Stimulated activated naive CD4-positive, alpha-beta T cell treated with Interleukin-2 at 50 U/mL for 16 hours (primary cell): ENCODE measurements at places on chromosomes 5 and 9.

DNA sequence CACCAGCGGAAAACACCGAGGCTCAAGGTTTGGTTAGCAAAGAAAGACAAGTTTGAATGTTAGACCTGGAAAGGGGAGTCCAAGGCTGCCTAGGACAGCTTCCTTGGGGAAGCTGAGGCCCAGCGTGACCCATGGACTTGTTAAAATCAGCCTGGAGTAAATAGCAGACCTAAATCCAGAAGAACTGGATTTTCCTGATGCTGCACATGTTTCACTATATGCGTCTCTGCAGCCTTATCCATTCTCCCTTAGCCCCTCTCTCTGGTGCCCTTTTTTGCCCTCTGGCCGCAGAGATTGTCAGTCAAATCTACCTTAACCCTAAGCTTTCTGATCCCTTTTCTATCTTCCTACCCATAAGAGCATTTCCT lies 119.9 kb downstream of the NTRK2 start:
- DNase-seq = no peak

- DNase-seq = peak; percentile 65
Measured at GRCh38 chr5:177113566-177114424, 19.8 kb upstream of the NSD1 start.

DNA sequence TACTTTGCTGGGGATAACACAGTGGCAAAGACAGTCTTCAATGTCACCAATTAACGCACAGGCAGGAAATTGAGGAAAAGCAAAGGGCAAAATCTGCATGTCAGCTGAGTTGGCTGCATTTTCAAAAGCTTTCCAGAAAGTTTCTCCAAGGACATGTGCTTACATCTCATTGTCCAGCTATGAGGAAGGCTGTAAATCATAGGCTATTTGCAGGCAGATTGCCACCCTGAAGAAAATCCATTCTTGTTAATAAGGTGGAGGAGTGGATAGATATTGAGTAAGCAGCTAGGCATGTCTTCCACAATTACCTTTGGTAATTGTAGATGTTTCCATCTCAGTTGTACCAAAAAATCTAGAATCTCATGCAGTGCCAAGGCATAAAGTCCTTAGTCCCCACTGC lies 278.0 kb upstream of the NUDT12 start:
- DNase-seq = no peak

DNA sequence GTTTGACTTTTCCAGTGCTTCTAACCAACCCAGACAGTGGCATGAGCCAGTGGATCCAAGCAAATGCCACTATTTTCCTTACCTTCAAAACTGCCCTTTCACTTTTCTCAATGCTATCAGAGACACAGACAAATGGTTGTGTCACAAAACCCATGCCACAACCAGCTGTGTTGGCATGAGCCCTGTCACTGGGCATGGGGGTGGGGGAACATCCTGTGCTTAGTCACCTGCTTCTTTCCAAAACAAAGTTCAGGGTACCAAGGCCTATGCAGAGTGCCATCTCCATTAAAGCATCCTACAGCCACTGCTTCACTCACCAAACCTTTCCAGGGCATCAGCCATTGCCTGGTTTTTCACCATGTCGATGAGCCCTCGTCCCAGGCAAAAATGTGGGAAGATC lies 30.1 kb downstream of the NIPSNAP3B start:
- no peak for DNase-seq

DNA sequence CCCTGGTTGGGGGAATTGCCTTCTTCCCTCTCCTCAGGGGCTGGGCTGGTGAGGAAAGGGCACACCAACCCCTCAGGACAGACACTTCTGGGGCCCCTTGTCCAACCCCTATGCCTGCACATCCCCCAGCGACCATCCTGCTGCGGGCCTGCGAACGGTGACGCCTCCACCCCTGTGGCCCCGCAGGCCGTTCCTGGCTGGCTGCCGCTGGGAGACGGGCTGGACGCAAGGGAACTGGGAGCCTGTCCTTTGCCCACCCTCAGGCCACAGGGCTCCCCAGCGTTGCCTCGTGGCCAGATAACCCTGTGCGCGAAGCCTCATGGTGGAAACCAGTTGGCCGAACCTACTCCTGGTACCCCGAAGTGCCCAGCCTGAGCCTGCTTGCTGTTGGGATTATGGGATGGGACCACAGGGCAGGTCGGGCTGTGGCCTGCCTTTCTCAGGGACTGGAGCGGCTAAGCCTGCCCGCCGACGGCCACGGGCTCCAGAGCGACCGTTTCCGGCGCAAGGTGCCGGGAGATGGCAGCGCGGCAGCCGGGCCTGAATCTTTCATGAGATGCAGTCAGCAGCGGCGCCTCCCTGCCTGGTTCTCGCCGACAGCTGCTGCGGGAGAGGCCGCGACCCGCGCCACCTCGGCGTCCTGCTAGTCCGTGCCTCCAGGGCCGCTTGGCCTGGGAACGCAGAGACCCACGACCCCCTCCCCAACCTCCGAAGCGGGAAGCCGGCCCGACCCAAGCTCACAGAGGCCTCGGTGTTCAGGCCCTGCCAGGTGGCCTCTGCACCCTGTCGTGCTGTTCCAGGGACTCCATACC lies 6.5 kb upstream of the PITX1 start:
- no peak for DNase-seq

DNA sequence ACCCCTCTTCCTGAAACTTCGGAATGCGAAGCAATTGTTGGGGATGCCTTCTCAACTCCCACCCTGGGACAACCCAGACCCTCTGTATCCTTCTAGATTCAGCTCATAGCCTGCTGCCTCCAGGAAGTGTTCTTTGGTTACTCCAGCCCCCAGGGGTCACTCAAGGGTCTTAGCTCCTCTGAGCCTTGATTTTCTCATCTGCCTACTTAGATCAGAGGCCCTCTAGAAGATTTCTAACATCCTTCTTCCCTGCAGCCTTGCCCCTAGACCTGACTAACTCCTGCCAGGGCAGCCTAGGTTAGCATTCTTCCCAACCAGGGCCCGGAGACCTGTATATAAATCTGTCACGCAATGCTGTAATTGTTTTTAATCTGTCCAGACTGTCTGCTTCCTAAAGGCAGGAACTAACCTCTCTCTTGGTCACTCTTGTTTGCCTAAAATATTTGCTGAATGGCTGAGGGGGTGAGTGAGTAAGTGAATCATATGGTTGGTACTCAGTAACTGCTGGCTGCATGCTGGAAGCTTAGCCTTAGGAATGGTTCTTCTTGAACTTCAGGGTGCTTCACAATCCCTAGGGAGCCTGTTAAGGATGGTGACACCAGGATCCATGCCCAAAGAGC lies 8.2 kb downstream of the GALNT10 start:
- no peak for DNase-seq

DNA sequence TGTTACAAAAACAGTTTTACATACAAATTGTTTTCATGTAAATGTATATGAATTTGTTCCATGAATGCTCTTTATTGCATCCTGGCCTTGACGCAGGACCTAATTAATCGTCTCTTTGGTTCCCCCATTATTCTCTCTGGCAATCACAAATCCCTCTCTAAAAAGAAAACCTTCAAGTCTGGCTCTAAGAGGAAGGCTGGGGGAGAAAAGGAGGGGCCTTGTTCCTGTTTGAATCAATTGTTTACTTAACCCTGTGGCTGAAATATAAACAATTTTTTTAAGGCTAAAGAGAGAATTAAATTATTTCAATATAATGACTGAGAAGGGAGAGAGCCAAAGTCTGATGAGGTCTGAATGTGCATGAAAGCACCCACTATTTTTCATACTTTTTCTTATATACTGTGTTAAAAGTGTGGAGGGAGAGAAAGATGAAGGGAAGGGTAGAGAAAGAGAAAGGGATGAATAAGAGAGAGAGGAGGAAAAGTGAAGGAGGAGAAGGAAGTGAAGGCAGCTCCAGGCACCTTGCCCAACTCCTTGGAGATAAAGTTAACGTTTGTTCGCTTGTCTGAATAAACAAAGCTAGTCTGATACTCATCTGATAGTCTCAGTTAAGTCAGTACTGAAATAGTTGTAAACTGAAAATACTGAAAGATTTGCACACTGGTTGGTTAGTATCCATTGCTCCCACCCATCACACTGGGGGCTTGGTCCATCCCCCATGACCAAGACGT lies 116.4 kb upstream of the SPDL1 start:
- no peak for DNase-seq
